Activated CD8-positive, alpha-beta T cell treated with anti-CD3 and anti-CD28 coated beads, Interleukin-2, amount 10 ng/mL, durations not matched to agents 7 days and 5 days (primary cell): ENCODE measurements at places on chromosomes 2 and 18. TPM values are rescaled to one million over a fixed set of nuclear protein-coding genes. Genes with fewer than 3 reads are reported as not detected.

DNA sequence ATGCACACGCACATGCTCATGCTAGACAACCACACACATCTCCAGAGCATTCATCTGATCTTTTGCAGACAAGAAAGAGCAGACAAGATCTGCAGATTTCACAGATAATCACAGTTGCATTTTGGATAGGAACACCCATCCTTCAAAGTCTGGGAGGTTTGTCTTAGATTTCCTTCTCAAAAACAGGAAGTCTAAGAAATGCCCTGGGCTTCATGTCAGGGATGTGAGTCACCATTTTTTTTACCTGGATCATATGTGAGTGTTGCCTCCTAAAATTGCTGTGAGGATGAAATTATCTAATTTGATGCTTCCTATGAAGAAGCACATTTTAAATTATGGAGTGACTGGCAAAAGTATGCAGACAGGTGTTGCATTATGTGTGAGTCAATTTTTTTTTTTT is 46.1 kb downstream of the SRD5A2 start:
- no peaks in the 10 kb centered on the region for H3K27me3 ChIP-seq
- H3K4me1 ChIP-seq = no peaks in the 10 kb centered on the region
- no peak overlapping the region for H3K4me3 ChIP-seq
- H3K27ac ChIP-seq = no peak overlapping the region
- no peaks in the 10 kb centered on the region for H3K36me3 ChIP-seq
- DNase-seq = no peak

GRCh38 chr2:151816843-151817242 is 11.4 kb downstream of the ARL5A start:
- H3K4me1 ChIP-seq = peaks cover 14% of the 10 kb centered on the region
- H3K36me3 ChIP-seq = peaks cover 41% of the 10 kb centered on the region
- H3K4me3 ChIP-seq = no peak overlapping the region
- H3K27ac ChIP-seq = no peak overlapping the region
- DNase-seq = no peak

The RRM2 gene
- 571 TPM for total RNA-seq

GRCh38 chr18:25503567-25504081 is 151.7 kb upstream of the ZNF521 start:
- H3K27me3 ChIP-seq = peaks cover 2% of the 10 kb centered on the region
- H3K36me3 ChIP-seq = no peaks in the 10 kb centered on the region
- no peak overlapping the region for H3K4me3 ChIP-seq
- H3K27ac ChIP-seq = no peak overlapping the region

GRCh38 chr18:64882896-64883295 is 734.0 kb upstream of the LINC00305 start:
- no peak for DNase-seq
- H3K27ac ChIP-seq = no peak overlapping the region
- no peaks in the 10 kb centered on the region for H3K4me1 ChIP-seq
- no peaks in the 10 kb centered on the region for H3K36me3 ChIP-seq

DNA sequence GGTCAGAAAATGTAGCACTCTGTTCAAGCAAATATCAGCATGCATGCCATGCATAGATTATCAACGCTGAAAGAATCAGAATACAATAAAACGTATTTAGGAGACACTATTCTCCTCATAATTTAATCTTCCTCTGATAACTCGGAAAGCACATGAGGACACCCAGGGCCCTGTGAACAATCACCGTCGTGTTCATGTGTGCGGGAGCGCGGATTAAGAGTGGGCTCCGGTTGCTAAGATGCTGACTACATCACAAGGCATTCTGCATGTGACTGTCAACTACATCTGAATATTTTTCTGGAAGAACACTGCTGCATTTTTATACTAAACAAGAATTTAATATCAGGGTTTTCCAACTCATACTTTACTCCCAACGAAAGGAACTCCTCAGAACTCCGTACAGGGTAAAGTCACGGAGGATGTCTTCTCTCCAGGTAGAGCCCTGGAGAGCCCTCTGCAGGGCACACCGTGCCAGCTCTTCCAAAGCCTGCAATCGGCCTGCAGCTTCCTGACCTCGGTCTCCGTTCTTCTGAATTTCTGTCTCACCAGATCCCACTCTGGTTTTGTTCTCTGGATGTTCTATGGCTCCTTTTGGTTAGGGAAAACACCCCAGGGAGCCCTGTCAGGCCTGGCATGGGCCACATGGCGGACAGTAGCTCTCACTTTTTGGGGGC is 59.6 kb downstream of the ZNF516 start:
- no peaks in the 10 kb centered on the region for H3K27me3 ChIP-seq
- no peaks in the 10 kb centered on the region for H3K4me1 ChIP-seq
- no peaks in the 10 kb centered on the region for H3K36me3 ChIP-seq
- H3K27ac ChIP-seq = no peak overlapping the region
- no peak overlapping the region for H3K4me3 ChIP-seq

- H3K4me3 ChIP-seq = no peak overlapping the region
- H3K4me1 ChIP-seq = no peaks in the 10 kb centered on the region
- no peak for DNase-seq
- peaks cover 7% of the 10 kb centered on the region for H3K36me3 ChIP-seq
These were observed 201.0 kb upstream of the STK17B start for GRCh38 chr2:196372276-196372809.

GRCh38 chr2:66084948-66085590 is 349.9 kb upstream of the MEIS1 start:
- H3K27ac ChIP-seq = no peak overlapping the region
- H3K4me3 ChIP-seq = no peak overlapping the region
- H3K4me1 ChIP-seq = no peaks in the 10 kb centered on the region
- no peaks in the 10 kb centered on the region for H3K36me3 ChIP-seq
- no peak for DNase-seq

DNA sequence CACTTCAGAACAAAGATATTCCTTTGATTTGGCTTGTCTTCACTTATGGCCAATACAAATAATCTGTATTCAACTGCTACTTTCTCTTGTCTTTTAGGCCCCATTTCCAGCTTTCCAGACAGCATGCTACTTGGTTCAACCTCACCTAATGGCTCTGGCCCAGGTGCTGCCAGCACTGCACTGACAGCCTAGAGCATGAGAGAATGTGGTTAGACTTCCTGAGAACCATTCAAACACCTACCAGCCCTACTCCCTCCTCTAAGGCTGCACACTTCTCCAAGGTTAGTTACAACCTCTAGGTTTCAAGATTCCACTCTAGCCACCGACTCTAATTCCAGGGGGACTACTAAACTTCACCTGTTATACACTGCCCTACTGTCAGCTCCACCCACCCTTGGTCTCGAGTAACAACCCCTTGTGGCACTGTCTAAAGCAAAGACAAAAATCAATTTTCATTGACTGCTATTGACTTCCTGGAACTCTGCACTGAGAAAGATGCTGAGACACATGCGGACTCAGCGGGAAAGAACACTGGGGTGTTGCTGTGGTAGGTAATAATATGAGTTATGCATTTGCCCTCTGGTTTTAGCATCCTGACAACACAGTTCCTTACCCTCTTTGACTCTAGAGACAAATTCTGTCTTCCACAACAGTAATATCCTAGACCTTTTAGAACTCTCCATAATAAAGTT is 38.2 kb downstream of the PLEKHM3 start:
- peaks cover 6% of the 10 kb centered on the region for H3K4me1 ChIP-seq
- H3K36me3 ChIP-seq = no peaks in the 10 kb centered on the region
- DNase-seq = no peak
- no peaks in the 10 kb centered on the region for H3K27me3 ChIP-seq
- H3K27ac ChIP-seq = no peak overlapping the region
- no peak overlapping the region for H3K4me3 ChIP-seq

DNA sequence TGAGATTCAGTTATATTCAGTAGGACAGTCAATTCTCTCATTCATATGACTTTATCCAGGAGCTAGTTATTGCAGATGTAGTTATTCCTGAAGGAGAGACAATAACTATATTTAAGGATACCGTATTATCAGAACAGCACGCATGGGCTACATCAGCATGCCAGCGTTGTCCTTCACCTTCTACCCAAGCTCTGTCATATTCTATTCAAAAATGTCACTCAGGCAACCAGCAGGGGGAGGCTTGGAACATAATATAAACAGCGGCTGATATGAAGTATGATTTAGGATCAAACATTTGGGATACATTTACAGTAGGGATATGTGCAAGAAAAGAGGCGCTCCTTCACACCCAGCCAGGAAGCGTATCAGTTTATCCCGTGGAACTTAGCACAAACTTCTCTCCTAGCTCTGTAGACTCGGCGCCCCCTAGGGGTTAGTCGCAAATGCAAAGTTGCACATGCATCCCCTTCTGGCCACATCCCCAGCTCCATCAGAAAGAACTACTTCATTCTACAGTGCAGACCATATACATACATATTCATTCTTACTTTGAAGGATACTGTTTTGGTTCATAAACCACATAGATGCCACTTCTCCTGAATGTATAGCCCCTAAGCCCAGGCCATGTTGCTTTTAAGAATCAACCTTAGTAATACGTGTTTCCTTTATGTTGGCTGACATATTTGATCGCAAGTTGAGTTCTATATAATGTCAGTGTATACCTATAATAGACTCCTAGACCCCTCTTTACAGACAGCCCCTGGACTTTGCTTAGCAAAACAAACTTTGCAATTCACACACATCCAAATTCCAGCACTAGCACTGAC is 759.4 kb downstream of the ADCYAP1 start:
- no peak overlapping the region for H3K4me3 ChIP-seq
- peak; percentile 51 for DNase-seq
- no peak overlapping the region for H3K27ac ChIP-seq
- no peaks in the 10 kb centered on the region for H3K27me3 ChIP-seq
- no peaks in the 10 kb centered on the region for H3K4me1 ChIP-seq
- no peaks in the 10 kb centered on the region for H3K36me3 ChIP-seq

DNA sequence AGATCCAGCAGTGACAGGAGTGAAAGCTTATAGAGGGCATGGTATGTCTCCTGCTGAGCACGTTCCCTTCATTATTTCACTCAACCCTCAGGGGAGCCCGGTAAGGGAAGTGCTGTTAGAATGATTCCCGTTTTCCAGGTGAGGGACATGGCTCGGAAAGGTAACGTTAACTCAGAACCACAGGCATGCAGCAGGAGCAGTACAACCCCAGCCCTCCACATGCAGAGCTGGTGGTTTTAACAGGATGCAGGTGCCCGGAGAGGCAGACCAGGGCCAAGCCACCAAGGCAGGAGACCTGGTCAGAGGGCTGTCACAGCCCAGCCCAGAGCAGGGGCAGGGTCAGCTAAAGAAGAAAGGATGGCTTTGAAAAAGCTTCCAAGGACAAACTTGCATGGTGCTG is 268.5 kb downstream of the SH3BP4 start:
- H3K4me1 ChIP-seq = no peaks in the 10 kb centered on the region
- no peak overlapping the region for H3K4me3 ChIP-seq
- DNase-seq = no peak
- H3K27me3 ChIP-seq = peaks cover 8% of the 10 kb centered on the region
- H3K36me3 ChIP-seq = no peaks in the 10 kb centered on the region

DNA sequence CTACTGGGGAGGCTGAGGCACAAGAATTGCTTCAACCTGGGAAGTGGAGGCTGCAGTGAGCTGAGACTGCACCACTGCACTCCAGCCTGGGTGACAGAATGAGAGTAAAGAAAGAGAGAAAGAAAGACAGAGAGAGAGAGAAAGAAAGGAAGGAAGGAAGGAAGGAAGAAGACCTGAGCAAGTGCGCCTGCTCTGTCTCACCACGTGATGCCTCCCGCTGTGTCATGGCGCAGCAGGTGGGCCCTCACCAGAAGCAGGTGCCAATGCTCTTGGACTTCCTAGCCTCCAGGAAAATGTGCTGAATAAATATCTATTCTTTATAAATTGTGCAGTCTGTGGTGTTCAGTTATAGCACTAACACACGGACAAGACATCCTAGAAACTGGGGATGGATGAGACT is 270.0 kb downstream of the CYP26B1 start:
- H3K36me3 ChIP-seq = no peaks in the 10 kb centered on the region
- no peak for DNase-seq
- H3K27me3 ChIP-seq = no peaks in the 10 kb centered on the region
- no peak overlapping the region for H3K27ac ChIP-seq
- H3K4me3 ChIP-seq = no peak overlapping the region

The ADD2 gene
- 14.2 TPM for total RNA-seq

The NUP35 gene
- 21.3 TPM for total RNA-seq

- H3K36me3 ChIP-seq = no peaks in the 10 kb centered on the region
- no peak overlapping the region for H3K27ac ChIP-seq
- H3K4me1 ChIP-seq = no peaks in the 10 kb centered on the region
- no peak for DNase-seq
These were observed 468.3 kb upstream of the RAB12 start for GRCh38 chr18:8140841-8141501.

GRCh38 chr2:78068808-78069207 is 546.6 kb upstream of the LRRTM4 start:
- DNase-seq = no peak
- H3K27ac ChIP-seq = no peak overlapping the region
- no peaks in the 10 kb centered on the region for H3K4me1 ChIP-seq
- H3K4me3 ChIP-seq = no peak overlapping the region
- no peaks in the 10 kb centered on the region for H3K27me3 ChIP-seq

GRCh38 chr2:109446278-109447131 is 167.3 kb downstream of the SEPTIN10 start:
- no peaks in the 10 kb centered on the region for H3K36me3 ChIP-seq
- H3K4me1 ChIP-seq = peaks cover under 1% of the 10 kb centered on the region
- H3K27ac ChIP-seq = no peak overlapping the region
- no peak overlapping the region for H3K4me3 ChIP-seq

DNA sequence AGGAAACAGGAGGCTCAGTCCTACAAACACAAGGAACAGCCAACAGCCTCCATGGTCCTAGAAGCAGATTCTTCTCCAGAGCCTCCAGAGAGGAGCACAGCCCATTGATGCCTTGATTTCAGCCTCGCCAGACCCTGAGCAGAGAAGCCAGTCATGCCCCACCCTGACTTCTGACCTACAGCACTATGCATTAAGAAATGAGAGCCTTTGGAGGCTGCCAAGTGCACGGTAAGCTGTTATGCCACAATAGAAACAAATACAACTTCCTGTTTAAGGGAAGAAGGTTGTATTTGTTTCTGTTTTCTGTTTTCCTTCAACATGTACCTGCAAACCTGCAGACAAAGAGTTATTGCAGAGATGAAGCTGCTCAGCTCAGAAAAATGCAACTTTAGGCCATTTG is 181.3 kb upstream of the AGAP1 start:
- no peak overlapping the region for H3K27ac ChIP-seq
- H3K36me3 ChIP-seq = no peaks in the 10 kb centered on the region
- no peak for DNase-seq

The HMSD gene
- not detected for total RNA-seq

DNA sequence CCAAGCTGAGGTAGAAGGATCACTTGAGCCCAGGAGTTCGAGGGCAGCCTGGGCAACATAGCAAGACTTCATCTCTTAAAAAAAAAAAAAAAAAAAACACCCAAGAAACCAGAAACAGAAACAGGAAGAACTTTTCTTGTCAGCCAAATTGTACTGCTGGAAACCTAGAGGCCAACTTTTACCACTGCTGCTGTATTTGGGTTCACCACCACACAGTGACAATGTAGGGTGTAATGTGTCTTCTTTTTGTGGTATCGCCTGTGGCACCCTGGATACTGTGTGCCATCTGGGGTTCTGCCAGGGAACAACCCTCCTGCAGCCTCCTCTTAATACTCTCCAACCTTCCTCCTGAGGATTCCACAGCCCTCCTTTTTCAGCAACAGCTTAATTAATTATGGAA is 72.6 kb downstream of the STK39 start:
- H3K36me3 ChIP-seq = peaks cover 36% of the 10 kb centered on the region
- peak; percentile 56 for DNase-seq
- no peaks in the 10 kb centered on the region for H3K27me3 ChIP-seq
- peak overlapping the region; percentile 65 for H3K4me3 ChIP-seq
